ENCODE measurements at places on chromosomes 2 and 18.

DNA sequence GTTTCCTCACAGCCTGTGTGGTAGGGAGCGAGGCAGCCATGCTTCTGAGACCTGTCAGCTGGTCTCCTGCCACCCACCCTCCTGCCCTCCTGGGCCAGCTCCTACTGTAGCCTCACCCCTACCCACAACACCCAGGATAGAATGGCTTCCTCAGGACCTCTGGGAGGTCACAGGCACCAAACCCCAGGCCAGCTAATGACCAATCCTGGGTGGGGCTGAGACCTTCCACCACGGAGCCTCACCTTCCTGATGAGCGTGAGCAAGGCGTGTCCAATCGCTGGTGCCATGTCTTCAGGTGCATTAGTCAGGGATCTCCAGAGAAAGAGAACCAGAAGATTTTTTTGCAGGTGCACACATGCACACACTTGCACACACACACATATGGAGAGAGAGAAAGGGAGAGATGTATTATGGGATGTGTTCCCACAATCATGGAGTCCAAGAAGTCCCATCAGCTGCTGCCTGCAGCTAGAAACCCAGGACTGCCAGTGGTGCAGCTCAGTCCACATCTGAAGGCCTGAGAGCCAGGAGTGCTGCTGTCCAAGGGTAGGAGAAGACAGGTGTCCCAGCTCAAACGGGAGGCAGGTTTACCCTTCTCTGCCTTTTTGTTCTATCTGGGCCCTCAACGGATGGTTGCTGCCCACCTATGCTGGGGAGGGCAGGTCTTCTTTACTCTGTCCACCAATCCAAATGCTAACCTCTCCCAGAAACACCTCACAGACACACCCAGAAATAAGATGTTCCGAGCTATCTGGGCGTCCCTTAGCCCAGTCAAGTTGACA is 70.4 kb upstream of the HDAC4 start:
- no peak for DNase-seq

DNA sequence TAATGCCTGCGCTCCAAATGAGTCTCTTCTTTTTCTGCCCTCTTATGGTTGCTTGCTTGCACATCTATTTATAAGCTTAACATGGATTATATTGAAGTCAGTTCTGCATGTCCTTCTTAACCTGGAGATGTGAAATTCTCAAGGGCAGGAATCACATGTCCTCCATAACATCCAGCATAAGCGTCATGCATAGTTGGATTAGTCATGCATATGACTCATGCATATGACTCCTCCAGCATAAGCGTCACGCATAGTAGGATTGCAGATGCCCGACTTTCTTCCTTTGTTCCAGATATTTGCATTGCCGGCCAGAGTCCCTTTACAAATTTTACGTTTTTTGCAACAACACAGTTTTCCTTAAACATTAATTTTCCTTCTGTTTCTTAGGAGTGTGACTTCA is 308.6 kb downstream of the TGIF1 start:
- DNase-seq, result no peak

DNA sequence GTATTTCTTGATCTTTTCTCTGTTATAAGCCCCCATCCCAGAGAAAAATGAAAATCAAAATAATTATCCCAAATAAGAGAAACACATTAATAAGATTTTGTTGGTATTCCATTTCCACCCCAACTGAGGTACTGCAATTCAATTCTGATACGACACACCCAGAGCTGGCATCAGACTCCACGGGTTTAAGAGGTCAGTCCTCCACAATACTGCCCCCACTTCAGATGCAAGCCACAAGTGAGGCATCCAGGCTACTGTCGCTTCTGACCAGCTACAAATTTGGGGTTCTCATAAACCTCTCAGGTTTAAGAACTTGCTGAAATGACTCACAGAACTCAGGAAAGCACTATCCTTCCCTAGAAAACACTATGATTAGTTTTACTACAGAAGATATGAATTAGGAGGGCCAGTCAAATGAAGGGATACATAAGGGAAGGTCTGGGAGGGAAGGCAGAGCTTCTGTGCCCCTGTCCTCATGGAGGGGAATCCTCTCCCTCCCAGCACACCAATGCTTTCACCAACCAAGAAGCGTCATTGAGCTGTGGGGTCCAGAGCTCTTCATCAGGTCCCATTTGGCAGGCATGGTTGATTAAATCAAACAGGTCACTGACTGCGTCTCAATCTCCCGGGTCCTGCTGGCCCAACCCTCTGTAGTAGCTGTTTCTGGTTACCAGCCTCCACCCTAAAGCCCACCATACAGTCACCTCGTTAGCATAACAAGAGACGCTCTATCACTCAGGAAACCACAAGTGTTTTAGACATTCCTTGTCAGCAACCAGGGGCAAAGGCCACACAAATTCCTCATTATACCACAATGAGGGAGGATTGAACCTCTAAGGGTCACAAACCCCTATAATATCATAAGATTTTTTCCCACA is 46.2 kb downstream of the IWS1 start:
- no peak for DNase-seq

- no peak for DNase-seq
Measured at GRCh38 chr2:179349670-179350303, 85.2 kb upstream of the SESTD1 start.

DNA sequence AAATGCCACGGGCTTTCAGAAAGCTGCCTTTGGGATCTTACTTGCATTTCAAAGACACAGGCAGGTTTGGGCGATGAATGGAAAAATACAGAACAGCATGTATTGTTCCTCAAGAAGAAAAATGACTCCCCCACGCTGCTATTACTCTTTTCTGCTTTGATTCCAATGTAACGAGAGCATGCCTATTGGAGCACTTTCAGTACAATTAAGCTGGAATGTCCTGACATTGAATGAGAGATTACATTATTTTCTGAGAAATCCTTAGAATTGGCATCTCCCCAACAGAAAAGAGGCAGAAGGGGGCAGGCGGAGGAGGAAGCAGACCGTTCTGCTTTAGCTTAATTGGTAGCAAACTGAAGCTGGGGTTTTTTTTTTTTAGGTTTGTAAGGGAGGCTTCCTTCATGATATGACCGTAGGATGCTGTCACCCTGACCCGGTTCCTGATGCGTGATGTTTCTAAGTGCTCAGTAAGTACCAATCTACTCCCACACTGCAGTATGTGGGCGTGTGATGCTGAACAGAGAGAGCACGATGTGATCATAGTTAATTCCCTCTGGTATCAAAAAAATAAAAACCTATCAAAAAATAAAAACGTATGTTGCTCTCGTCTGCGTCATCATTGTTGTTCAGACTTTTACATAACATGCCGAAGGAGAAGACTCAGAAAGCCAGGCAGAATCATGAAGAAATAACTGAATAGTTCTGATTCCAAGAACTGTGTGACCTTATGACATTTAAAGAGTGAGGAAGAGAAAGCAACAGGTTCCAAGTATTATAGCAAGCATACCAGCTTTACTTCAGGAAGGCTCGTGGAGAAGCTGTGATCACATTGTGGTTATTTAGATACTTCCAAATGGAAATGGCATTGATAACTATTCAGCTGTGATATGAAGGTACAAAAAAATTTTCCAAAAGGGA is 40.5 kb downstream of the LONRF2 start:
- no peak for DNase-seq

DNA sequence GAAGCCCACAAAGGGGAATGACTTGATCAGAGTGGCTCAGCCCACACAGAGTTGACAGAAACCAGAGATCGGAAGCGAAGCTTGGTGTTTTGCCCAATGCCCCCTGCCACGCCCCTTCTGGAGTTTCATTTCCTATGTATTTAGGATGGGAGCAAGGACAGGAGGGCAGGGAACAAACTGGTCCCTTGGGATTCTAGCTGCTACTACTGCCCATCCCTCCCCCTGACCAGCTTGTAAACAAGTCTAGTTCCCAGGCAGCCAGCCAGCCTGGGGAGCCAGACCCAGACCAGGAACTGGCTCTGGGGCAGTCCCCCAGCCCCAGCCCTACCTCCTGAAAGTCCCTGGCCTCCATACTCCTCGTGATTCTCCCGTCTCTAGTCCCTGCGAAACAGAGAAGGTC is 8.3 kb downstream of the WNT6 start:
- no peak for DNase-seq

GRCh38 chr2:164824872-164825271 is 16.8 kb downstream of the COBLL1 start:
- peak; percentile 38 for DNase-seq

DNA sequence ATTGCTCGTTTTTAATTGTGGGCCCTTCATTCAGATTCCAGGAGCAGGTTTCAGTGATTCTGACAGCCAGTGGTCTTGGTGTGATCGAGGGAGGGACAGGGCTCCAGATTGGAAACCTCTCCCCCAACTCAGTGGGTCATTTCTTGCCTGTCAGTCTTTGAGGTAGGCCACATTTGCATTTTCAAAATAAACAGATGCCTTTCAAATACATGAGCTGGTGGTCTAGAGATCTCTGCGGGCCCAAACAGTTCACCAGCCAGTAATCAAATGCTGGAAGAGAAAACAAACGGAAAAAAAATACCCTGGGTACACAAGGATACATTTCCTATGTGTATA is 210.4 kb upstream of the SP5 start:
- DNase-seq, result no peak

DNA sequence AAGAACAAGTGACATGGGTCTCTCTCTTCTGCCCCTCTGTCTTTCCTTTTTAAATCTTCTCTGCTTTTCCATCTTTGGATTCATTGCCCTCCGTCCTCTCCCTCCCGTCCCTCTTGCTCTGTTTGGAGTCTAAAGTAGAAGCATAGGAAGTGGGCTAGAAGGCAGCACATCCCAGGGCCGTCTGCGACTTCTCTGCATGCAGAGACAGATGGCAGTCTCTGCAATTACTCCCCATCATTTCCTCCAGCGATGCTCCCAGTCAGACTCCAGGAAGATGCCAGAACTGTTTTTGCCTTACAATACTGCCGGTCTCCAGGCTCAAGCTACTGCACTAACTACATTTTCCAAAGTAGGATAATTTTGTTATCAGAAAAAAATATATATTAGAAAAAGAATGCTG is 35.2 kb upstream of the LPIN2 start:
- peak; percentile 18 for DNase-seq

- DNase-seq, result no peak
Measured at GRCh38 chr2:220894069-220894468, 678.0 kb downstream of the EPHA4 start.

DNA sequence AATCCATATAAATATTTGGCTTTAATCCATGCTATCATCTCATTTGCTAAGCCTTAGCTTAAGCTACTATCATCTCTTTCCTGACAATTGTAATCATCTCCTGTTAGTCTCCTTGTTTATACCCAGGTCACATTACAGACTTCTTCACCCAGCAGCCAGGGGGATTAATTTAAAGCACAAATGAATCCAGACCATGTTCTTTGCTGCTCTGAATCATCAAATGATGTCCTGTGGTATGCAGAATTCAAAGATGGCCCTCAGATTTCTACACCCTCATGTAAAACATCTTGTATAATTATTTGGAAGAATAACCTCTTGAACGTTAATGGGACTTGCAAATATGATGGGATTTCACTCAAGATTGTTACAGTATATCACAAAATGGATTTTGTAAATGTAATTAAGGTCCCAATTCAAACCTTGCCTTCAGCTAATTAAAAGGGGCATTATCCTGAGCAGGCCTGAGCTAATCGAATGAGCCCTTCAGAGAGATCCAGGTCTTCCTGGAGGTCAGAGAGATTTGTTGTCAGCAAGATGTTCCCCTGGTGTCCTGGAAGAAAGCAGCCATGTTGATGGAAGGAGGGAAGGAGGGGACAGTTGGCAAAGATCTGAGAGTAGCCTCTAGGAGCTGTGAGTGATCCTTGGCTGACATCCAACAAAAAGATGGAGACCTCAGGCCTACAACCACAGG is 241.1 kb upstream of the MMADHC start:
- no peak for DNase-seq

- no peak for DNase-seq
Measured at GRCh38 chr2:113873867-113874266, 16.0 kb upstream of the ACTR3 start.

- DNase-seq, result no peak
Measured at GRCh38 chr2:239249776-239250175, 151.0 kb downstream of the HDAC4 start.

DNA sequence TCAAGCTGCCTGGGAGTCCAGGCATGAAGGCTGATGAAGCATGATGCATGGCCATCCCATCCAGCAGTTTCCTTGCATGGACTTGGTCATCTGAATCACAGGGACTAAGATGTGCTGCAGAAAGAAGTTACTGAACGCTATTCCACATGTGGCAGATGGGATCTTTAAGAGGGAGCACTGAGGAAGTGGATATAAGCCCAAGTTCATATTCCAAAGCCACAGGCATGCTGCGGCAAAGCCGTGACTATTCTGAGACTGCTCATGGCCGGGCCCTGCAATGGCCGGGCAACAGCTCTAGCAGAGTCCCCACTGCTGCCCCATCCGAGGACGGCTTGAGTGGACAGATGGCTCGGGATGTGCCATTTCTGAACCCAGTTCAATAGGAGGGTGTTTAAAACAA is 61.5 kb downstream of the STPG4 start:
- DNase-seq, result no peak

GRCh38 chr2:241272303-241273209 is 42.9 kb downstream of the HDLBP start:
- DNase-seq, result peak; percentile 75

- no peak for DNase-seq
Measured at GRCh38 chr2:68565858-68566257, 77.5 kb upstream of the PROKR1 start.

DNA sequence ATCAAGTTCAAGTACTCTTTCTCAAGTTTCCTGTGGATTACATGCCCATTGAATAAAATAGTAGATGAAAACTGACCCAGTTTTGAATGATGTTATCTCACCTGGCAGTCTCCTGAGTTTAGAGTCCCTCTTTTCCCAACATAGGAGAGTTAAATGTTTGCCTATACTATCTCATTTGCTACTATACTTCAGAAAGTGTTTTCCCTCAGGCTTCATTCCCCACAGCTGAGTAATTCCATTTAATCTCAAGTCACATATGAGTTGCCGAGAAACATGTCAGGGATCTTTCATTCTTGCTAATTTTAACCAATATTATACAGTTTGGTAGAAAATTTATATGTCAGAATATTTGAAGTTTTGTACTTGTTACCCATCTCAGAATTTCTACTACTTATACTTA is 150.4 kb upstream of the CDH19 start:
- DNase-seq, result no peak

GRCh38 chr2:237348281-237348865 is 65.6 kb downstream of the COL6A3 start:
- no peak for DNase-seq

GRCh38 chr2:62099050-62099449 is 96.9 kb upstream of the B3GNT2 start:
- peak; percentile 14 for DNase-seq

DNA sequence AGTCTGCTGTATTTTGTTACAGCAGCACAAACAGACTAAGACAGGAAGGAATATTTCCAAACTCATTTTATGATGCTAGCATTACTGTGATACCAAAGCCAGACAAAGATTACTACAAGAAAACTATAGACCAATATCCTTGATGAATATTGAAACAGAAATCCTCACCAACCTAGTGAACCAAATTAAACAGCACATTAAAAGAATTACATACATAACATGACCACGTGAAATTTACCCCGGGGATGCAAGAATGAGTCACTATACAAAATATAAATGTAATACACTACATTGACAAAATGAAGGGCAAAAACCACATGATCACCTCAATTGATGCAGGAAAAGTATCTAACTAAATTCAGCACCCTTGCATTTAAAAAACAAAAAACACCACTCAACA is 112.6 kb downstream of the CHN1 start:
- DNase-seq, result no peak

GRCh38 chr2:50397992-50398765 is 633.8 kb downstream of the NRXN1 start:
- DNase-seq, result no peak

- DNase-seq, result no peak
Measured at GRCh38 chr18:46155641-46156051, 51.5 kb downstream of the HAUS1 start.

- DNase-seq, result peak; percentile 53
Measured at GRCh38 chr2:70552501-70553333, 909 bp downstream of the TGFA start.

All from common myeloid progenitor, CD34-positive (primary cell).